ENCODE measurements at places on chromosomes 13 and 19.

DNA sequence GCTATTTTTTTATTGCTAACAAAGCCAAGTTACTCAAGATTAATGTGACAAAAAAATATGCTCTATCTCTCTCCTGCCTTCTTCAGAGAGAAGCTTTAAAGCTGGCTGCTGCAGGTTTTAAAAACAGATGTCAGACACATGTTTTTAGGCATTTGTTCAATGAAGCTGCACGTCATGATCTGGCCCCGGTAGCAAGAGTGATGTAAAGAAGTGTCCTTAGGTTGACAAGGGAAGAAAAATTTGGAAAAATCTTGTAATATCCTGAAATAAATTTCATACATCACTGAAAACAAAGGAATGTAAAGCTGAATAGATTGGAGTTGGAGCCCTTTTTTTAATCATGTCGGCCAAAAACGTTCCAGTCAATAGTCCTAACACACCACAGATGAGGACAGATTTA lies 531.4 kb upstream of the NBEA start:
- no peak for DNase-seq

DNA sequence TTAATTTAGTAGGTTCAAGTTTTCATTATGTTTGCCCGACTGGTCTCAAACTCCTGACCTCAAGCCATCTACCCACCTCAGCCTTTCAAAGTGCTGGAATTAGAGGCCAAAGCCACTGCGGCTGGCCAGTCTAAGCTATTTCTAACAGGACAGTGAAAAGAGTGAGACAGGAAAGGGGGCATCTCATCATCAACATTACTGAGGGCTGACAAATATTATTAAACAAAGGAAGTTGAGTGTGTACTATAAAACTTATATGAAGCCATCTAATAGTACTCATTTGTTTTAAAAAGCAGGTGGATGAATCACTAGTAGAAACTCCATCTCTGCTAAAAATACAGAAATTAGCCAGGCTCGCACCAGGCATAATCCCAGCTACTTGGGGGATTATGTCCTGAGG lies 24.3 kb downstream of the ZNF611 start:
- no peak for DNase-seq

DNA sequence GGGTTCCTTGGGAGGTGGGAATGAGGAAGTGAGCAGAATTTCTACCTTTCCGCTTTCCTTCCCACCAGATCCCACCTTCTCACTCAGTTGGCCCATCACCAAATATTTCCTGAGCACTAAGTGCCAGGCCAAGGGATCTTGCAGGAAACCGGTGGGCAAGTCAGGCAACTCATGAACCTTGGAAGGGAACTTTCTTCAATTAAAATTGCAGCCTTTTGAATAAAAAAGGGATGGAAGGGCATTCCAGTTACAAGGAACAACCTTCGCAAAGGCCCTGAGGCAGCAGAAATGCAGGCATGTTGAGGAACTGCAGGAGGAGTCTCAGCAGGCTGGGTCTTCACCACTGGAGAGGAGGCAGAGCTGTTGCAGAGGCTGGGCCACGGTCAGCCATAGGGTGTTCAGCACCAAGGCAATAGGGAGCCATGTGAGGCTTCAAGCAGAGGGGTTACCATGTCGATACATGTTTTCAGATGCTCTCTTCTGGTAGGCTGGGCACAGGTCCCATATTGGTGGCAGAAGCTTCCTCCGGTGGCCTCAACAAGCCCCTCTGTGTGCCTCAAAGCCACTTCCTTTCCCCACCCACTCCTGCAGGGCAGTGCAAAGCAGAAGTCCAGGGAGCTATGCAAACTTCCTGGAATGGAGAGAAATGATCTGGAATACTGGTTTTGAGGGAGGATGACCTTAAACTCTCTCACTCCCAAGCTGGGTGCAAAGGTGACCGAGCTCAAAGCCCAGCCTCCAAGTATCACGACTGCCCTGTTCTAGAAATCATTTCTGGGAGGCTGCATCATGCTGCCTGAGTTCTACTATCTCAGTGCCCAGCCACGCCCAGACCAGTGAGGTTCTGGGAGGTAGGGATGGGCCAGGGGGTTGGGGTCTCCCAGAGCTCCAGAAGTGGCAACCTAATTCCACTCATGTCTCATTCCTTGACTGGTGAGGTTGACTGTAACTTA lies at the start of gene FUT6:
FUT6 (minus strand) TSS at position 638 of the 953 bp plus-strand sequence. CDS start 7,135 bp downstream, outside the sequence.
- no peak for DNase-seq

DNA sequence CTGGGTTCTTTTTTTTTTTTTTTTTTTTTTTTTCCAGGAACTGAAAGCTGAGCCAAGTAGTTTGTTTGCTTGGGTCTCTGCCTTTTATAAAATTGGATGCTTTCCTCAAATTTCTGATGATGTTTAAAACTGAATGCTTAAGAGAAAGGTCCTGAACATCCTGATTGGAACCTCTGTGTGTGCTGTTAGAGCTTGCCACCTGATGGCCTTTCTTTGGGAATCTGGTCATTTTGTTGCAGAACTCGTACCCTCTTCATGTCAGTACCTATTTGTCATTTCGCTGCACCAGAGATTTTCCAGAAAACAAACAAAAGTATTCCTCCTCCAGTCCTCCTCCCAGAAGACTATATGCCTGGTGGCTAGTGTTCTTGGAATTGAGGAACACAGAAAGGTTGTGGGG lies 81.2 kb upstream of the KLF12 start:
- no peak for DNase-seq

GRCh38 chr19:48836089-48837017 lies at the start of gene HSD17B14:
Gene HSD17B14, minus strand, starts transcription at chr19:48836491. Its CDS starts 80 bp downstream, at chr19:48836411.
- no peak for DNase-seq

DNA sequence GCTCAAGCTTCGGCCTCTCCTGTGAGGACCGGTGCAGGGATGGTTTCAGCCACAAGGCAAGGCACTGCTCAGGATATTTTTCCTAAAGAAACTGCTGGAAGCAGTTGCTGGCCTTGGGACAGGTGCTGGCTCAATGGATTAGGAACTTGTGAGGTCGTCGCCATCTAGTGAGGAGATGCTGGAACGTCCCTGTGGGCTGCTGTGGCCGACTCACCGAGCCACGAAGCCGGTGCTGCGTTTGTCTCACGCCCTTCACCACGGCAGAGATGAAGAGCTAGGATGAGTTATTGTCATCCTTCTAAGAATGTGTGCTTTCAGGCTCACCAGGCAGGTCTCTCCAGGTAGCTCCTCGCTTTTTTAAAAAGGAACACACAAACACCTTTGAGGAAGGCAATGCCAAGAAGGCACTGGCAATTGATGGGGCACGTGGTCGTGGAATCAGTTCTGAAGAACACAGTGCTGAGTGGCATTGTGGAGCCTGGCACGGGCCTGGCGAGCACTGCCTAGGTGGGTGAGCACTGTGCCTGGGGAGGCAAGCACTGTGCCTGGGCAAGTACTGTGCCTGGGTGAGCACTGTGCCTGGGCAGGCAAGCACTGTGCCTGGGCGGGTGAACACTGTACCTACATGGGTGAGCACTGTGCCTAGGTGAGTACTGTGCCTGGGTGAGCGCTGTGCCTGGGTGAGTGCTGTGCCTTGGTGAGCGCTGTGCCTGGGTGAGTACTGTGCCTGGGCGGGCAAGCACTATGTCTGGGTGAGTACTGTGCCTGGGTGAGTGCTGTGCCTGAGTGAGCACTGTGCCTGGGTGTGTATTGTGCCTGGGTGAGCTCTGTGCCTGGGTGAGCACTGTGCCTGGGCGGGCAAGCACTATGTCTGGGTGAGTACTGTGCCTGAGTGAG lies 140.4 kb downstream of the TEX29 start:
- no peak for DNase-seq

DNA sequence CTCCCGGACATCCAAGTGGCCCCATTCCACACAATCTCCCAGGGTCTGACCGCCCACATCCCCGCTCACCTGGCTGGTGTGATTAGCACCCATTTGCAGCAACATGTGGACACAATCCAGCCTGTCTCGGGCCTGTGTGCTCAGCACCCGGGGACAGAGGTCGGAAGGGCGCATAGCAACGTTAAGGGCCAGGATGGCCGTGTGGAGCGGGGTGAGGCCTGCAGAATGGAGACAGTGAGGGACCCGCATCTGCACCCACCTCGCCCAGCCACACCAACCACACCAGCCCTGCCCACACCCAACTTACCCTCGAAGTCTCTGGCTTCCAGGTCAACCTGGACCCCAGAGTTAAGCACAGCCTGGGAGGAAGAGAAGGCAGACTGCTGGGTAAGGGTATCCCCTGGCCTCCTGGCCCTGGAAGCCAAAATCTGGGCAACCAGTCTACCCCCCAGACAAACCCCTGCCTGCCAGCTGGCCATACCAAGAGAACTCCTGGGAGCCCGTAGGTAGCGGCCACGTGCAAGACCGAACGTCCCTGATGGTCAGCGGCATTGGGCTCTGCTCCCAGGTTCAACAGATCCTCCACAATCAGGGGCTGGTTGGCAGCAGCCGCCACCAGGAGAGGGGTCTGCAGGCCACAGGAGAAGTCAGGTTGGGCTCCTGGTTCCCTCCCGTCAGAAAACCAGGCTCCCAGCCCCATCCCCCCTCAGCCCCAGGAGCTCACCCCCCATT lies 4.3 kb downstream of the NFKBID start:
- no peak for DNase-seq

DNA sequence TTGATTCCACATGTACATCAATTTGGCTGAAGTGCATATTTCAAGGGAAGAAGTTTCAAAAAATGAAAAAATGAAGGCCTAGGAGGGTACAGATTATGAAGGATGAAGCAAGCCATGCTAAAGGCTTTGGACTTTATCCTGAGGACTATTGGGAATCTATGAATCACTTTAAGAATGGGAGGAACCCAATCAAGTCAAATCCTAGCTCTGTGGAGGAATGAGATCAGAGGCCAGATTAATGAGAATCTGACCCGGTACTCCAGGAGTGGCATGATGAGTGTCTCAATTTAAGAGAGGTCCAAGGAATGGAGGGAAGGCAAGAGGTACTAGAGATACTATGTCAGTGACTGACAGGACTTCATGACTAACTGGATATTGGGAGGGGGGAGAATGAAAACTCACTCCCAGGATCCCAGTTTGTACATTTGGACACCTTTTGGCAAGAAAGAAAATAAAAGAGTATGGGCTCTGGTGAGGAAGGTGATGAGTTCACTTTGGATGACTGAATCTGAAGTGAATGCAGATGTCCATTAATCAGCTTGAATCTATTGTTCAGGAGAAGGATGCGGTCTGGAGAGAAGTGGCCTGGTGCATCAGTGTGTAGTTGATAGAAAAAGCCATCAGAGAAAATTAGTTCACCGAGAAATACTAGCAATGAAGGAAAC lies 349.0 kb downstream of the EFNB2 start:
- DNase-seq = no peak

GRCh38 chr19:21143854-21144253 lies 2.0 kb downstream of the ZNF431 start:
- DNase-seq = no peak

- peak; percentile 32 for DNase-seq
Observed at GRCh38 chr19:3175781-3176714, 2.5 kb upstream of the S1PR4 start.

DNA sequence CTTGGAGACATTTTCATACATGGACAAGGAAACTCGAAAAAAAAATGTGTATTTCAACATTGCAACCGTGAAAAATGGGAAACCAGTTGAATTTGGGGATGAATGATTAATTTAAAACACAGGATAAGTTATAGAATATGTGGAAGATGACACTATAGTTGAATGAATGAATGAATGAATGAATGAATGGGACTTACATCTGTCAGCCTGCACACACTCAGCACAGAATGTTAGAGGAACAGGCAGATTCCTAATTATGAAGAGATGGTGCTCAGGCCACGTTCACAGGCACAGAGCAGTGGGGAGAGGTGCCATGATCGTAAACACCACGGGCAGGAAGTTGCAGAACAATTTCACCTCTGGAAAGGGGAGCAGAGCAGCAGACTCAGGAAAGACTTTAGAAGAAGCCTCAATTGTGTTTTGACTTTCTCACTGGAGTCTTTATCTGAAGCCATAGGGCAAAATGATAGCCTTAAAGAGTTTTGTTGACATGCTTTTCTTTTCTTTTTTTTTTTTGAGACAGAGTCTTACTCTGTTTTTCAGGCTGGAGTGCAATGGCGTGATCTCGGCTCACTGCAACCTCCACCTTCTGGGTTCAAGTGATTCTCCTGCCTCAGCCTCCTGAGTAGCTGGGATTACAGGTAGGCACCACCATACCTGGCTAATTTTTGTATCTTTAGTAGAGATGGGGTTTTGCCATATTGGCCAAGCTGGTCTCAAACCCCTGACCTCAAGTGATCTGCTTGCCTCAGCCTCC lies 4.9 kb upstream of the SULT2A1 start:
- DNase-seq = no peak

DNA sequence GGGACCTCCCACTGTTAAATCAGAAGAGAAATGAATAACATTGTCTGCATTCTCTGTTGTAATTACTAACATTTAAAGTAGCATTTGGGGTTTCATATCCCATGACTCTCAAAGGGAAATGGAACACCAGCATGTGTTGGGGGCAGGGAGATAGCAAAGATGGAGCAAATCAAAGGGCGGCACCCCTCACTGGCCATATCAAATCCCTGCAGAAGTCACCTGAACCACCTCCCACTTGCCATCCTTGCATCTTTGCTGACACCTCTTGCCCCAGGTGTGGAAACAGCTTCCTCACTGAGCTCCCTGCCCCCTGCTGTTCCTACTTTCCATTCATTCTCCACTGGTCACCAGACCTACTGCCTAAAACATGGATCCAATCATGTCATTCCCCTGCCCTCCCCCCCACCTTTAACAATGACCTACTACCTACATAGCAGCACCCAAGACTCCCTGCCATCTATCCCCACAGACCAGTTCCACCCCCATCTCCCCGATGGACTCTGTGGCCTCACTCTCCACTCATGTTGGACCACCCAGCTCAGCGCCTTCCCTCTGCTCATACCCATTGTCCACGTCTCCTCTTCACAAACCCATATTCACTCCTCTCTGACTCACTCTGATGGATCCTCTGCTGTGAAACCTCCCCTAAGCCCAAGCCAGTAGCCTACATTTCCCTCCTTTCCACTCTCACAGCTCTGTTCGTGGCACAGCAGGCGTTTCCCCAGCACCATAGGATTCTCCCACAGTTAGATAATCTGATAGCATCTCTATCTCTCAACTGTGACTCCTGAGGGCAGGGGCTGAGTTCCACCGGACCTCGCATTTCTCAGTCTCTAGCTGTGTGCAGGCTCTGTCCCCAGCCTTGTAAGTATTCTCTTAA lies 55.9 kb downstream of the DLEU7 start:
- DNase-seq = no peak

DNA sequence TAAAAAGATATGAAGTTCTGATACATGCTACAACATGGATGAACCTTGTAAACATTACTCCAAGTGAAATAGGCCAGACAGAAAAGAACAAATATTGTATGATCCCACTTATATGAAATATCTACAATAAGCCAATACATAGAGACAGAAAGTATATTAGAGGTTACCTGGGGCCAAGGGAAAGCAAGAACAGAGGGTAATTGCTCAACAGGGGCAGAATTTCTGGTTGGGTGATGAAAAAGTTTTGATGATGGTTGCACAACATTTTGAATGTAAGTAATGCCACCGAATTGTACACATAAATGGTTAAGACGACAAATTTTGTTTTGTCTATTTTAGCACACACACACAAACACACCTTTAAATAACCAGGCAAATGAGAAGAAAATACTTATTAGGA lies 268.4 kb downstream of the FOXO1 start:
- no peak for DNase-seq

GRCh38 chr13:40153516-40153915 lies 498.1 kb downstream of the COG6 start:
- no peak for DNase-seq

GRCh38 chr19:19514215-19514657 lies 1.1 kb downstream of the TSSK6 start:
- no peak for DNase-seq

- no peak for DNase-seq
Observed at GRCh38 chr13:87894059-87894458, 222.9 kb downstream of the SLITRK5 start.

- no peak for DNase-seq
Observed at GRCh38 chr19:52297601-52298364, 814 bp downstream of the ZNF480 start.

GRCh38 chr19:9295411-9295849 lies 14.2 kb downstream of the ZNF699 start:
- no peak for DNase-seq
